ENCODE measurements at places on chromosomes 13 and 19. TPM values are rescaled to one million over a fixed set of nuclear protein-coding genes. Genes with fewer than 3 reads are reported as not detected.

DNA sequence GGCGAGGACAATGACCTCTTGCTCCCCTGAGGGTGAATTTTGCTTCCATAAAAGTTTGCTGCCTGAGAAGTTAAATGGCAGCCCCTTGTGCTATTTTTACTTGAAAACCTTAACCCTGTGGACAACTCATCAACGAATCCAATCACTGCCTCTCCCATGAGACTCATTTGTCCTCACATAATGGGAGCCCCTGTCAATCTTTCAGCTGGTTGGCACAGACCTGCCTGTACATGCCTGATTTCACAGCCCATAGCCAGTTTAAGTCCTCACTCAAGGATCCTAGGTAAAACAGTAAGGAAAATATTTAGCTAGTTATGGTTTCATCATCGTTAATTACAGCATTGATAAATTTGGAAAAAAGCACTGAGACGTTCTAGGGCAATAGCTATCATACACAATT is 207.4 kb downstream of the NHLRC3 start:
- no peak for DNase-seq

- no peak for DNase-seq
Observed at GRCh38 chr19:13037731-13038130, 42.5 kb downstream of the NFIX start.

- DNase-seq = no peak
Observed at GRCh38 chr13:102311419-102311796, 90.4 kb downstream of the FGF14 start.

The TMEM38A gene
- total RNA-seq = not detected

GRCh38 chr19:2083174-2083854 is 12.8 kb downstream of the MOB3A start:
- DNase-seq = no peak

DNA sequence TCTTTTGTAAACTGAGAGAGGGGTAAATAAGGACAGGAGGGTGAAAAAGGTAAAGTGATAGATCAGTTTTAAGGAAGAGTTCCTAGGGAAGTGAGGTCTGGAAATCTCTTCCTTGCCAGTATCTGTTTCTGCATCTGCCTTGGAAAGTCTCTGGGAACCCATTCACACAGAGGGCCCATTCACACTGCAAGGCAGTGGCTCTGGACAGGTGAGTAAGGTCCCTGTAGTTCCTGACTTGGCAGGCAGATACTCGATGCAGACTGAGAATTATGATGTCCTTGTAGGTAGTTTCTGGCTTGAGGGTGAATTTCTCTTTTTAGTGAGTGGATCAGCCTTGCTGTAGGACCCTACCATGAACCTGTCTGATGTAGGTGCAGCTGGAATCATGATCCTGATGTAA is 293.3 kb downstream of the NALCN start:
- DNase-seq = no peak

GRCh38 chr13:73231471-73231870 is 172.7 kb downstream of the KLF5 start:
- DNase-seq = no peak

DNA sequence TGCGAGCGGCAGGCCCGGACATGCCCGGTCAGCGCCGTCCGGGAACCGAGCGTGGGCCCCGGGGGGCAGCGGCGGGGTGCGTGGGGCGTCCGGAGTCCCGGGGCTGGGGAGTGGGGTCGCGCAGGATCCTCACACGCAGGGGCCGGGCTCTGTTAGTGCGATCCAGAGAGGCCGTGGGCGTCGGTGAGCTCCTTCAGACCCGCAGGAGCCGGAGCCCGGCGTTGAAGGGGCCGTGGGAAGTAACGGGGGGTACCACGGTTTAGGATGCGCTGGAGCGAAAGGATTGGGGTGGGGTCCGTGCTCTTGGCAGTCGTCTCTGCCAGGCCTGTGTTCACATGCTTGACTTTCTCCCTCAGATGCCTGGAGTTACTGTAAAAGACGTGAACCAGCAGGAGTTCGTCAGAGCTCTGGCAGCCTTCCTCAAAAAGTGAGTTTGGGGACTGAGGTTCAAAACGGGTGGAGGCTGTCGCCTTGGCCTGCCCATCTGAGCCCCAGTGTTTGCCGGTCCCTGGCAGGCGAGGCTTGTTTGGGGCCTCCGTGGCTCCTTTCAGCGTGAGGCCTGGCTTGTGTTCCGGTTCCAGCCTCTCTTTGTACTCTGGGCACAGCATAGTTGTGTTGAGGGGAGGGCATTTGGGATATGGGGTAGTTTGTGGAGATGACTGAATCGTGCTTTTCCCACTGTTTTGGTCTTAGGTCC is 512 bp downstream of the RPS19 start:
- DNase-seq = peak; percentile 56

GRCh38 chr13:39961036-39961435 is 305.6 kb downstream of the COG6 start:
- DNase-seq = no peak

DNA sequence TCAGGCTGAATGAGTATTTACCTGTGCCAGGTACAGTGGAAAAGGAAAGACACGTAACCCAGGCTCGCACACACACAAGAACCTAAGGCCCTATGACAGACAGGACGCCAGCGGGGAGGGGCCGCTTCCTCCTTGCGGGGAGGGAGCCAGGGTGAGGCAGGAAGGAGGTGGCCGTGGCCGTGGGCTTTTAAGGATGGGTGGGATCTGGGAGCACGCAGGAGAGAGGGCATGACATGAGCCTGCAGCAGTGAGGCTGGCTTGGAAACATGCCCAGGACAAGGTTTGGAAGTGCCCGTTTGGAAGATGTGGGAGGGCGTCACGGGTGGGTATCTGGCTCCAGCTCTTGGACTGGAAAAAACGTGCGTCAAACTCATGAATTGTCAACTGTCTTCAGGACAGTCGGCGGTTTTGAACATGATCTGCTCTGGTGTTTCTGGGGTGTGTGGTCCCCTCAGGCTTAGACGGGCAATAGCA is 20.1 kb downstream of the SH3GL1 start:
- peak; percentile 47 for DNase-seq

DNA sequence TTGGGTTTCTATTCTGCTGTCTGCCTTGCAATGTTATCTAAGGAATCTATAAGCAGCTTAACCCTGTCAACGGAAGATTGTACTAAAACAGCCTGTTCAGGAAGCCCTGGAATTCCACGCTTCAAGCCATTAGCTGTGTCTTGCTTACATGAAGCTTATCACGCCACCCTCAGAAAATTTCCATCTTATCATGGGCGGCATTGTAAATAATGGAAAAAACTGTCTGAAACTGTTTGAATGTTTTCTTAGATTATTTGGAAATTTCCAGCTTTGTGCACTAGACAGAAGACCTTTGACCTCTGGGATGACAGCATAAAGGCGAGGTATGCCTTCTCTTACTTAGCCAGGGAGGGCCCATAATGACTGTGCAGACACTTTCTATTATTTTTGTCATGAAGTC is 319.7 kb downstream of the KCNRG start:
- no peak for DNase-seq

GRCh38 chr13:113350065-113350937 is 13.6 kb downstream of the GRTP1 start:
- peak; percentile 13 for DNase-seq

DNA sequence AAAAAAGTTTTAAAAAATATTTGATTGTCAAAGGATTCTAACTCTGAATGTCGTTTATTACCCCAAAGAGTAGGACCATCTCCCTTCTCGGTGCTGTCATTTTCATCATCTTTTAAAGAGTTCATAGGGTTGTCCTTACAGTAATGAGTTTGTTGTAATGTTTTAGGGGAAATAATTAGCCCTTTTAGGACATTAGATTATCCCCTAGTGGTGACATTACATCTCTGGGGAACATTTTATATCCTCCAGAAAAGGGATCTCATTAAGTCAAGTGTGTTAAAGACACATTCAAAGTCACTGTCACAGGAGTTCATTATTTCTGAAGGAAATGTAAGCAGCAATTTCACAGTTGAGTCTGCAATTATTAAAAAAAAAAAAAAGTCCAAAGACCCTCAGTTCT is 99.3 kb upstream of the GJB6 start:
- no peak for DNase-seq

DNA sequence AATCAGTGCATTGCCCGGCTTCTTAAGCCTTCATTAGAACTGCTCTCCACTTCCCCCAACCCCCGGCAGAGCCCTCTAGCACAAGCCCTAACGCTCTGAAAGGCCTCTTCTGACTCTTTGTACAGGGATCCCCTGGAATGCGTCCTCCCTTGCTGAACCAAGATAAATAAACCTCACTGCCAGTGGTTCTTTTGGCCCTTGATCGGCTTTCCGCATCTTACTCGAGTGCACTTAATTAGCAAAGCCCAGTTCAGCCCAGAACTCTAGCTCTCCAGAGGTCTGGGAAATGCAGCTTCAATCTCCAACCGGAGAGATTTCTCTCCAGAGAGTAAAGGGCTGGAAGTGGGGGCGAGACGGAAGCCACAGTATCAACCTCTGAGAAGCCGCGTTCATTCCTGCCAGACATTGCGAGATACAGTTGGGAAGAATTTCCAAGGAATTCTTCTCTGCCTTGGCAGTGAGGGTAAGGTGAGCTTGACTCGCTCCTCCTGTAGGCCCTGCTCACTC is 8.7 kb upstream of the ZNF444 start:
- no peak for DNase-seq

DNA sequence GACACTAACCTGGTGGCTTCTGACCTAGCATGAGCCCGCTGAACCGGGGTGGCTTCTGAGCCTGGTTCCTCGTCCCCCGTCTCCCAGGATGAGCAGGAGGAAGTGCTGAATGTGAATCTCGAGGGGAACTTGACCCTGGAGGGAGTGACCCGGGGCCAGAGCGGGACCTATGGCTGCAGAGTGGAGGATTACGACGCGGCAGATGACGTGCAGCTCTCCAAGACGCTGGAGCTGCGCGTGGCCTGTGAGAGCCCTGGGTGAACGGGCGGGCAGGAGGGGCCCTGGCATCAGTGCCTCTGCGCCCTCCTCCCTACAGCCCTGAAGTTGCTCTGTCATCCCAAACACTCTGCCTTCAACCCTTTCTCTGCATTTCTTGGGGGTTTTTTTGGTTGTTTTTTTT is 5.6 kb downstream of the BCAM start:
- no peak for DNase-seq

- no peak for DNase-seq
Observed at GRCh38 chr13:44309794-44310757, 63.5 kb upstream of the SERP2 start.

- peak; percentile 84 for DNase-seq
Observed at GRCh38 chr19:35549174-35549788, 3.9 kb downstream of the TMEM147 start.

DNA sequence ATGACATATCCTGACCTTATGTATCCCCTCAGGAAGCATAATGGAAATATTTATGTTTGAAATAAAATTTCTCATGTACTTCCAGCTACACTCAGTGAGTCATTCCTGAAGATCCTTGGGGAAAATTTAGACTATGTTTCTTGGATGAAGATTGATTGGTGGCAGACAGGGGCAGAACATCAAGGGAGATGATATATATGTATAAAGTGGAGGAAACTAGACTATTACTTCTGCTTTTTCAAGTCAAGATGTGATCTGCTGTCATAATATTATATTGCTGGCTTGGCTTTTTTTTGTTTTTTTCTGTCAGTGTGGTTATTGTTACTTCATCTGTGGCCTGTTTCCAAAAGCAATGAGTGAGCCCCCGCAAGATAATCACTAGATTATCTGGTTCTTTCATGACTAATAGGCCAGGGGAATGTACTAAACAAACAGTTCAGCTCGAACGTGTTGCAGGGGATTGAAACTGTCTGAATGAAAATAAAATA is 87.2 kb upstream of the TNFSF11 start:
- peak; percentile 69 for DNase-seq

GRCh38 chr19:37317403-37318209 is 53.3 kb upstream of the ZNF527 start:
- peak; percentile 99 for DNase-seq

GRCh38 chr13:113598481-113598880 is 13.9 kb downstream of the TFDP1 start:
- no peak for DNase-seq

The RASAL3 gene
- total RNA-seq = not detected

GRCh38 chr19:50559636-50560035 is 8.6 kb downstream of the LRRC4B start:
- no peak for DNase-seq

DNA sequence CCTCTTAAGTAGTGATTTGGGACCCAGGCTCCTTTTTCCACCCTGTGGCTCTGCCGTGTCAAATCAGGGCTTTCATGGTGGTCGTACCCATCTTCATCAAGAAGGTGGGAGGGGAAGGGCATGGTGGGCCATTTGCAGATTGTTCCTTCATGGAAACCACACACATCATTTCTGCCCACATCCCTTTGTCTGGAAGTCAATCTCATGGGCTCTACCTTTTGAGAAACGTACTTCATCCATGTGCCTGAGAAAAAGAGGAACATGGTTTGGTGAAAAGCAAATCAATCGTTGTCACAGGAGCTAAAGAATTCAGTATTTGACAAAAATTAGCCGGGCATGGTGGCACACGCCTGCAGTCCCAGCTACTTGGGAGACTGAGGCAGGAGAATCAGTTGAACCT is 233.4 kb downstream of the FOXO1 start:
- DNase-seq = no peak

- DNase-seq = no peak
Observed at GRCh38 chr13:32468502-32469142, 40.7 kb upstream of the N4BP2L1 start.

The SHISA7 gene
- total RNA-seq = not detected

GRCh38 chr13:29710511-29710910 is 115.0 kb upstream of the SLC7A1 start:
- DNase-seq = no peak

The STK11 gene
- 64.1 TPM for total RNA-seq
